ENCODE measurements at places on chromosomes 4 and X.
A peak's percentile ranks its signal among the peaks of the same experiment; 100 is the strongest.

DNA sequence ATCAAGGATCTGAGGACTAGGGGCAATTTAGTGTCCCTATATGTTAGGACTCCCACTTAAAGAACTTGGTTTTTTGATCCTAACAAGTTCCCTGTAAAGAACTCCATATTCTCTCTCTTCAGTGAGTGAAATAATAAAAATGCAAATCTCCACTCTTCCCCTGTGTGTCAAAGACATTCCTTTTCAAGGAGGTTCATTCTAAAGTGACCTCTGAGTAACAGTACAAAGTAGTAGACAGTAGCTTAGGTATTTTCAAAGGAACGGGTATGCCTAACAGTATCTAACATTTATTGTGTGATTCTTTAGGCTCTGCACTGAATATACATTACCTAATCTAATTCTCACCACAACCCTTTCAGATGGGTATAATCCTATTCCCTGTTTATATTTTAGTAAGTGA, 58.4 kb upstream of the SCOC start:
- DNase-seq = no peak

GRCh38 chrX:15873566-15873965, 19.0 kb upstream of the AP1S2 start:
- DNase-seq = no peak

DNA sequence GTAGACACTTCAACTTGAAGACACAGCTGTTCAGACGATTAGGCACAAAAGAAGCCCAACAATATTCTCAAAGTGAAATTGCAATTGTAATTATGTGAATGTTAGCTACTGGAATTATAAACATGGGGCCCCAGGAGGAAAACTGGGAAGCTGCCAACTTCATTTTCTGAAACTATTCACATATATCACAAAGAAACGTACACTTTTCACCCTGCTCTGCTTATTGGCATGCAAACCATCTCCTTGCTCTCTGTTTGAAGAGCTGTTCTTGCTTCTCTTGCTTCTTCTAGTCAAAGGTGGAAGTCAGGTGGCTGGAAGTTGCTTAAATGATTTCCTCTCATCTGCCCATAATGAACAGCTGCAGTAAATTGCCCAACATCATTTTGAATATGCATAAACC, 320.1 kb downstream of the CFAP299 start:
- DNase-seq = no peak

DNA sequence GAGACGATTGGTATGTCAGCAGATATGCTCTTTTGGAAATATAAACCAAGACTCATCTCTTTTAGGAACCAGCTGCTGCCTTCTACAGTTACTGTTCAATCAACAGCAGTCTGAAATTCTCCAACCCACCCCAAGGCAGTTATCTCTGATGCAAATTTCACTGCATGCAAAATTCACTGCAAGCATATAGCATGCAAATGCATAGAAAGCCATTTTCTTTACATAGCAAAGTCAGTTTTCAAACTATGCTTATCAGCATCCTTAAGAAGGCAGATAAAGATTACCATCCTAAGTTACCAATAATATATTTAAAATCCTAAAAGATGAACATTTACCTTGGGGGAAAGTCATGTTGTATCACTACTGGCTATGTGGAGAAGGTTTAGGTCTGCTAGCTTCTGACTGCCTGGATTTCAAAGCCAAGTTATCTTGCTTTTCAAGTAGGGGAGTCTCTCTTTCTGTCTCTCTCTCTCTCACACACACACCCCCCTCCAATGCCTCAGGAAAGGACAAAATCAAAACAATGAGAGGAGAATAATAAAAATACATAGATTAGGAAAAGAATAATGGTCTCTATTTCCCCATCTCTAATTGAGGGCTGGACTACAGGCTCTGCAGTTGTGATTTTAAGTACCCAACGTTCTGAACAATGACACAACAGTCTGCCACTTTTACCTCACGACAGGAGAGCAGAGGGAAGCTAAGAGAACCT, 1.5 kb downstream of the NMU start:
- no peak for DNase-seq

GRCh38 chr4:148216866-148217814, 225.1 kb downstream of the NR3C2 start:
- peak; percentile 8 for DNase-seq

DNA sequence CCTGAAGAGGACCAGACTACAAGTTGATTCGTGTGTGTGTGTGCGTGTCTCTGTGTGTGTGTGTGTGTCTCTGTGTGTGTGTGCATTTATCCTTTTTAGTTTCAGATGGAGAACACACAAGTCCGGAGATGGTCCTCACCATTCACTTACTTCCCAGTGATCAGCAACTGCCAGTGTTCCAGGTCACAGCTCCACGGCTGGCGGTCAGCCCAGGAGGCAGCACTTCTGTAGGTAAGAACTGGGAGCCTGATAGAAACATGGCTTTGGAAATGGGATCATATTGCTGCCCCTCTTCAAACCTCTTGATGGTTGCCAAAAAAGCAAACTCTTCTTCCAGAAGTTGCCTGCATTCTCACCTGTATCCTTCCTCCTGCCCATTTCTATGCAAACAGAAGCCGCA, 122.6 kb upstream of the ANXA3 start:
- no peak for DNase-seq

DNA sequence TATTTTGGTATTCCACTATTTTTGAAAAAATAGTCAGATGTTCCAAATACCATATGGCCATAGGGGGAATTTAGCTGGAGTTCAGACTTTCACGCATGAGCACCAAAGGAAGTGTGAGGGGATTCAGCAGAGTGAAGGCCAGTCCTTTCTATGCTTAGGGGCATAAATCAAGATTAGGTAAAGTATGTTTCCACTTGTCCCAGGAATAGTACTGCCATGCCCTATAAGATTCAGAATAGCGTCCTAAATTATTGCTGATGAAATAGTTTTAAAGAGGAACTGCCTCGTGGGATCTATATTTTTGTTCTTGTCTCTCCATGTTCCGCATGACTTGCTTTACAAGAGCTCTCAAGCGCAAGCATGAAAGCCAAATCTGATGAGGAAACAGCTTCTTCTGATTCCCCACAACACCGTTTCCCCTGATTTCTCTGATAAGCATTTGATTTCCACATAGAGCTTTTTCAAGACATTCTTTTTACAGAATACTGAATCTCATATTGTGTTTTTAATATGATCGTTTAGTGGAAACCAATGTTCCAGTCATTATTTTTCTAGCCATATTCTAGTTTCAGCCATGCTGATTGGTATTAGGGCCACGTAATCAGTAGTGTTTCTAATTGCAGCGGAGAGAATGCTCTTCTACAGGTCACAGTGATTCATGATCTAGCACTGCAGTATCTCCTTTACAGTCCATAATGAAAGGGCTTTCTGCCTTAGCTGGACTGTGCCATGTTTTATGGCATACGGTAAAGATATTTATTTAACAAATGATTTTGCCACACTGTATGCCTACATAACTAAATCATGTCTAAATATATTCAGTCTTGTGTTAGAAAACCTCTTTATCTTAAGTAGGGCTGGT, 492.3 kb downstream of the CENPC start:
- no peak for DNase-seq

DNA sequence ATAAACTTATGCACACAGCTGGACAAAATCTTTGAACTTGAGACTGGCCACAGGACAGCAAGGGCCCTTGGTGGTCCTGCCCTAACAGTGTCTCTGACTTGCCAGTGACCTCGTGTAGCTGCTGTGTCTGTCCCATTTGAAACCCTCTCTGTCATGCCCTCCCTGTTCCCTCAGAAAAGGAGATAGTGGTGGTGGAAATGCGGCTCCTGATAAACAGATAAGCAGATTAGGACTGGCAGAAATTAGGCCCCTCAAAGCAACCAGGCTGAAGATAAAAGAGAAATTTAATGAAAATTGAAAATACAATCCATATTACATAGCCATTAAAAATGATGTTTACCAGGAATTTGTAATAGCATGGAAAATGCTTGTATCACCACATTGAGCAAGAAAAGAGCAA, 136.6 kb upstream of the ATP6AP2 start:
- no peak for DNase-seq

- DNase-seq = no peak
Measured at GRCh38 chr4:74618659-74619058, 173.7 kb downstream of the AREG start.

DNA sequence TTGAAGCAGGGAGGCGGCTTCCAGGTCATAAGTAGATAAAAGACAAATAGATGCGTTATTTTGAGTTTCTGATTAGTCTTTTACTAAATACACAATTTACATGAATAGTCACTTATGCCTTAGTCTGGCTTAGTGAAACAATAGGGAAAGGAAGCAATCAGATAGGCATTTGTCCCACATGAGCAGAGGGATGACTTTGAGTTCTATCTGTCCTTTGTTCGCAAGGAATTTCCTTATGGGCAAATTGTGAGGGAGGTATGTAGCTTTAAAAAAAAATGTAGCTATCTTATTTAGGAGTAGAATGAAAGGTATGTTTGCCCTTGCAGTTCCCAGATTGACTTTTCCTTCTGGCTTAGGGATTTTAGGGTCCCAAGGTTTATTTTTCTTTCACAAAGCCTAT, 26.3 kb upstream of the ADH1C start:
- DNase-seq = no peak

DNA sequence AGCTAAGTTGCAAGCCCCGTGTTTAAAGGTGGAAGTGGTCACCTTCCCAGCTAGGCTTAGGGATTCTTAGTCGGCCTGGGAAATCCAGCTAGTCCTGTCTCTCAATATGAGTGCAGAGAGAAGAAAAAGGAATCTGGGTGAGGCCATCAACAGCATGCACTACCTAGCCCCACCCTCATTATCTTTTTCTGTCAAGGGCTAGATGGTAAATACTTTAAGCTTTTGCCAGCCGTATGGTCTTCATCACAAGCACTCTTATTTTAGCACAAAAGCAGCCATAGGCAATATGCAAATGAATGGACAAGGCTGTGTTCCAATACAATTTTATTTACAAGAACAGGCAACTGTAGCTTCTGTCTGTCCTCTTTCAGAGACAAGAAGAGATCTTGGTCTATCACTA, 282.9 kb downstream of the ZNF674 start:
- no peak for DNase-seq

DNA sequence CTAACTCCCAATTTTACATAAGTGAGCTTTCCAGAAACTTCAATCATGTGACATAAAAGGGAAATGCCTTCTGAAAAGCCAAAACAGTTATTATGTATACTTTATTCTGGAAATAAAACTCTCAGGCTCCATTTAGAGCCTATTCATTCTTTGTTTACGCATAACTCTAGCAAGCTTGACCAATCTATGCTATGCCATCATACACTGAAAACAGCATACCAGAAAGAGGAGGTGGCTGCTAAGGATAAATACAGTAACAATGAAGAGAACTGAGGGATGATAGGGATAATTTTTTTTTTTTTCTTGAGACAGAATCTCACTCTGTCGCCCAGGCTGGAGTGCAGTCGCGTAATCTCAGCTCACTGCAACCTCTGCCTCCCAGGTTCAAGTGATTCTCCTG, 24.4 kb downstream of the CDKL2 start:
- DNase-seq = no peak

- no peak for DNase-seq
Measured at GRCh38 chr4:189364032-189364449, 576.6 kb upstream of the FRG1 start.

- no peak for DNase-seq
Measured at GRCh38 chr4:112637552-112637866, 566 bp downstream of the LARP7 start.

DNA sequence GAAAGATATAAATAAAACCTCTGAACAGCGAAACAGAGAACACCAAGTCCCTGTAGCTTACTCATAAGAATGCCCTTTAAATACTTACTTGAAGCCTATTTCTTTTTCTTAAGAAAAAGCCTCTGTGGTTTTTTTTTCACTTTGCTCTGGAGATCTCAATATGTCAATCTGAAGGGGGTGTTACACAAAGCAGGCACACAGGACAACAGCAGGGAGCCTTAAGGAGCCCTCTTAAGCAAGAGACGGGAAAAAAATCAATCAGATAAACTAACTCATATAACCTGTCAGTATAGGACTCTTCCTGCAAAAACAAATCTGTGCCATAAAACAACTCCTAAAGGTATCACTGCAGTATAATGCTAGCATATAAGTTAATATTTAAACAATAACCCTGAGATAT, 611.1 kb upstream of the ATOH1 start:
- DNase-seq = no peak

- no peak for DNase-seq
Measured at GRCh38 chr4:25108556-25108955, 51.7 kb downstream of the SEPSECS start.

- DNase-seq = peak; percentile 71
Measured at GRCh38 chr4:164956766-164957643, 20.5 kb downstream of the TRIM61 start.

DNA sequence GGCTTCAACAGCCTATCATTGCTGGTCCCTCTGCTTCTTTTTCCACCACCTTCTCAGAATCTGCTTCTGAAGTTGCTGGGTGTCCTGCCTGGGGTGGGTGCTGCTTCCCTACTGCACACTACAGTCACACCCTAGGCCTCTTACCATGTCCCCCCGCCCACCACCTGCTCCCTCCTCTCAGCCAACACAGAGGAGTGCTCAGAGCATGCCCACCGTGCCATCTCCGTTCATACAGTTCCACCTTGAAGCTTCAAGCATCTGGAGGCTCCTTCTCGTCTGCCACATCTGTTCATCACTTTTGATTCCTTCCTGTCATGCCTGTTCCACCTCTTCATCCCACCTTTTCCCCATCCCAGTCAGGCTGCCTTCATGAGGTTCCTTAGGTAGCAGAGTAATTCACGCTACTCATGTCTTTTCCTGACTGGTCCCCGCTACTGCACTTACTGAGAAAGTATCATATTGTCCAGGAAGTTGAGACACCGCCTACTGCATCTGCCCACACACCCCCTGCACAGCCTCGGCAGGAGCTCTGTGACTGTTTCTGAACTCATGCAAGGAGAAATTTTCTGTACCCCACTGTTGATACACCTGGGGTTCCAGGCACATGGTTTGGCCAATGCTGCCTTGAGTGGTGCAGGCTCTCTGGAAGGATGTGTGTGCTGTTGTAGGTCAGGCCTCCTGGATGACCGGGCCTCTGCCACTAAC, 39.5 kb downstream of the HADH start:
- DNase-seq = no peak

DNA sequence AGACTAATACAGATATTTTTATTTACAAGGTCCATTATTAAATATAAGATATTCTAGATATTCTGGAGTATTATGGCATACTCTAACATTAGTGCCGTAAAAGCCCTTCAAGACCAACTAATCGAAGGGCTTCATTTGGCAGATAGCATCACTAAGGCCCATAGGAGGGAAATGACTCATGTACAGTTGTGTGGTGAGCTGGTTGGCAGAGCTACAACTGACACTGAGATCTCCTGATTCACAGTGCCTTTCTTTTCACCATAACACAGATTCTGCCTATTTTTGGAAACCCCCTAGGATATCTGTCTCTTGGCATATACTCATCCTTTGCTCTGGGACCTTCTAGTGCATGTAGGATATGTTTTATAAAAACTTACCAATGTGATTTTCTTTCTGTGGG, 201.7 kb upstream of the AFF2 start:
- DNase-seq = peak; percentile 56

Measured in AG10803 (cell line).